ENCODE measurements at places on chromosomes 3 and 15. TPM values are rescaled to one million over a fixed set of nuclear protein-coding genes. Genes with fewer than 3 reads are reported as not detected.

DNA sequence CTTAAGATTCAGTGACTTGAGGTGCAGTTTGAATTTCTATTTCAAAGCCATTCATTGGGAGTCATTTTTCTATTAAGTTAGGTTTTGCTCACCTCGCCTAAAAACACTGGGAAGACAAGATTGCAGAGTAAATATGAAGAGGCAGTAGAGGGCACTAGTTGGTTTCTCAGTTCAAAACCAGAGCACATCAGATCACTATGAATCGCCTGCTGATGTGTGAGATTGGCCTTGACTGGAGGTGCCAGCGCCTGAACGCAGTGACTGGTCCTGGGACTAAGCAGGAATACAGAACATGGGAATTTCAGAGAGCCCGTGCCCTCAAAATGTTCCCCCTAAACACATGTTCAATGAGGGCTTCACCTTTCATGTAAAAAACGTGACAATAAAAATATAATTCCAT, 229.0 kb downstream of the ITPR1 start:
- no peak for DNase-seq

DNA sequence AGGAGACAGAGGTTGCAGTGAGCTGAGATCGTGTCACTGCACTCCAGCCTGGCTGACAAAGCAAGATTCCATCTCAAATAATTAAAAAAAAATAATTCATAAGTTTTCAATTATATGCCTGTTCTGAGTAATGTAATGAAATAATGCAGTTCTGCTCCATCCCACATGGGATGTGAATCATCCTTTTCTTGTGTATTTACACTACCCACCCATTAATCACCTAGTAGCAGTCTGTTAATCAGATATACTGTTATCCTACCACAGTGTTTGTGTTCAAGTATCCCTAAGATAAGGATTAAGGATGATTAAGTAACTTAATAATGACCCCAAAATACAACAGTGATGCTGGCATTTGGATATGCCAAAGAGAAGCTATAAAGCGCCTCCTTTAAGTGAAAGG, 38.8 kb downstream of the PIGB start:
- no peak for DNase-seq

- DNase-seq: no peak
Observed at GRCh38 chr3:107085261-107085660, 292.0 kb upstream of the CCDC54 start.

DNA sequence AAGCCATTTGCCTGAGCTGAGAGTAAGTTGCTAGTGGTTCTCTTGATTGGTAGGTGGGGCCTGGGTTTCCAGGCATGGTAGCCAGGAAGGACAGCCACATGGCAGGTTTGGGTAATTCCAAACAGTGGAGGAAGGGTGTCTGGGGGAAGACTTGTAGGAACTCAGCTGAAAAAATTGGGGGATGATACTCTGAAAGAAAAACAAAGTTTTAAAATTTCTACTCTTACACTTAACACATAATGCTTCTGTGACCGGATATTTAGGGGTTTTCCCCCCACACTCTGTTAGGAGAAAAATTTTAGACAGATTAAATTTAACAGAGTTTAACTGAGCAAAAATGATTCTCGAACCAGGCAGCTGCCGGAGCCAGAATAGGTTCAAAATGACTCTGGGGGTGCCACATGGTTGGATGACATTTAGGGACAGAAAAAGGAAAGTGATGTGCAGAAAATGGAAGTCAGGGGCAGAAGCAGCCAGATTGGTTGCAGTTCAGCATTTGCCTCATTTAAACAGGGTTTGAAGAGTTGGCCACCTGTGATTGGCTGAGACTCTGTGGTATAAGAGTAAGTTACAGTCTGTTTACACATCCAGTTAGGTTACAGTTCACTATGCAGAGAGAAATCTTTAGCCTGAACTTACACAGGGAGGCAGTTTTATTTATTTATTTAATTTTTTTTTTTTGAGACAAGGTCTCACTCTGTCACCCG, 8.1 kb downstream of the B2M start:
- DNase-seq: no peak

DNA sequence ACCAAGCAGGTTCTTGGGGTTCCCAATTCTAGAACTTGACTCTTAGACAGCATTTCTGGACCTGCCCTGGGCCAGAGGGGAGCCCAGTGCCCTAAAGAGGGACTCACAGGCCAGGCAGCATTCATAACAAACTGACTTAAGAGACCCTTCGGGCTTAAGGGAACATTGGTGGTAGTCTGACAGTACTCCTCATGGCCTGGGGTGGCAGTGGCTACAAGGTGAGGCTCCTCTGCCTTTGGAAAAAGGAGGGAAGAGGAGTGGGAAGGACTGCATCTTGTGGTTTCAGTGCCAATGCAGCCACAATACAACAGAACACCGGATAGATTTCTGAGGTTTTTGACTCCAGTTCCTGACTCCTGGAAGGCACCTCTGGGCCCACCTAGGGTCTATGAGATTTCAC, 172.2 kb upstream of the STRIT1 start:
- DNase-seq: no peak

GRCh38 chr3:30708472-30708871, 102.1 kb downstream of the TGFBR2 start:
- DNase-seq: no peak

DNA sequence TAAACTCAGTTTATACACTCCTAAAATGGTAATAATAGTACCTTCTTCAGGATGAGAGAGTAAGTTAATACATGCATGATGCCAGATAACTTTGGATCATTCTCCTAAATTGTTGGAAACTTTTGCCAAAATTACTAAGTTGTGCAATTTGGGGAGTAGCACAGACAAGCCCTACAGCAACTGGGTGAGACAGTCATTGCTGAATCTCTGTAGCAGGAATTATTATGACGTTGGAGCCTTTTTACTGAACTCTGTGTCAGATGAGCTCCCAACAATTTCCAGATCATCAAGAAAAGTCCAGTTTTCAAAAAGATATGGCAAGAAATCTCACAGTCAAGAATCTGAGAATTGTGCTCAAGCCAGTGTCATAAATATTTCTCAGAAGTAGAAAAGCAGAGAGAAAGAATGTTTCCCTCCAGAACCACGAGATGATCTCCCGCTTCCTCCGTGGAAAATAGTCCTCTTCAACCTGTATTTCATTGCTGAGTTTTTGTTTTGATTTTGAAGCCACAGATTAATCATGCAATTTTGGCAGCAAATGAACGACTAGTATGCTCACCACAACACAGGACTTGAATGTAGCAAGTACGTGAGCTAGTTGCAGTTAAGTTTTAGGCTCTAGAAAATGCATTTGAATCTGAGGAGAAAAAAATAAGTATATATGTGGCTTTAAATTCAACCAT, 485.4 kb downstream of the CNTN6 start:
- DNase-seq: no peak

GRCh38 chr3:133994166-133994890, 35.4 kb downstream of the SLCO2A1 start:
- DNase-seq: no peak

DNA sequence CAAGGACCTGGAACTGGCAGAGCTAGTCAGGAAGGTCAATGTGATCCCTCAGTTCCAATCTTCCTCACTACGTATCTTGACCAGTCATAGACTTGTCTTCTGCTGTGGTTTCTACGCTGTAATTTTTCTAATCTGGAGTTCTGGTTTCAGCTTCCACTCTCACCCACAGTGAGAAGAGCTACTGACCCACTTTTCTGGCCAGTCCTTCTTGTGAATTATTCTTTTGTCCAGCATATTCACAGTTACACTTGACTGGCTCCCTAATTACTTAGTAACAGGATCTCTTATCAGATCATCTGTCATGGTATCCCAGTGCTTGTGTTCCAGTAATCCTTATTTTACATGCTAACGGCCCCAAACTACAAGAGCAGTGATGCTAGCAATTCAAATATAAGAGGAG, 72.4 kb upstream of the MME start:
- no peak for DNase-seq

- no peak for DNase-seq
Observed at GRCh38 chr3:89245612-89246011, 138.2 kb downstream of the EPHA3 start.

DNA sequence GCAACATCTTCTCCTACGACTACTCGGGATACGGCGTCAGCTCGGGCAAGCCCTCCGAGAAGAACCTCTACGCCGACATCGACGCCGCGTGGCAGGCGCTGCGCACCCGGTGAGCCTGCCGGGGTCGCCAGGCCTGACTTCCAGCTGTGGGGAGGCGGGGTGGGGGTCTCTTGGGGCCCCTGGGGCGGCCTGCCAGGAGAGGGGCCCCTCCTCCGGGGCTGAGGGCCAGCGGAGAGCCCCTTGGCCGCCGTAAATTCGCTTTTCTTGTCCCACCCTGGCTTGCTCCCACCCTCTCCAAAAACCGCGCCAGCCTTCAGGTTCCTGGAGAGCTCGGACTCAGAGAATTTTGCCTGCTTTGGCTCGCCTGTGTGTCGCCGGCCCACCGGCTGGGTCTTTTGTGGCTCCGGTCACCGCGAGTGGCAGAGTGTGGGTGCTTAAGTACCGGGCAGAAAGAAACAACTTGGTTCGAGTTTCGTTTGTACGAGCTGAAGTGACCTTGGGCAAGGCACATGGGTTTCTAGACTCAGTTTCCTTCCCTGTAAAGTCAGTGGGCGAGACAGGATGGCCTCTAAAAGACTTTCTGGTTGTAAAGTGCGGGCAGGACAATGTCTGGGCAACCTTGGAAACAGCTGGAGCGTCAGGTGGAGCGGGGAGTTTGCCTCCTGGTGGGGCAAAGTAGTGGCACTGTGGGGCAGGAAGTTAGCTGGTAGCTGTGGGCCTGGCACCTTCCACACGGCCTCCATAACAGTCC, 976 bp downstream of the ABHD17C start:
- peak; percentile 28 for DNase-seq

DNA sequence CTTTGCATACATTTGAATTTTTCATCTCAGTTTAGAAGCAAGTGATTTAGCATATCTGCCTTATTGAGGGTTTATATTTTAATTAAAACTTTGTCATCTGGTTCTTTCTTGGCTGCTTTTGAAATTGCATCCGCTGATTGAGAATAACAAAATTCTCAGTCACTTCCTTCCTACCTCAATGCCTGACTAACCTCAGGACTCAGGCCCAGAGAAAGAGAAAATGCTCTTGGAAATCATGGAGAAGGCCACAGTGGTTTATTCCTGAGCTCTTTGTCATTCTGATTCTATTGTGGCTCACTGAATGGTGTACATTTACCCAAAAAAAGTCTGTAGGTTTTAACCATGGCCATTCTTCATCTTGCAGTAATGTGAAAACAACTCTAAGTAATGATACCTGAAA, 533.9 kb downstream of the TBL1XR1 start:
- DNase-seq: peak; percentile 3

GRCh38 chr3:128395046-128395445, 71.6 kb downstream of the DNAJB8 start:
- no peak for DNase-seq

DNA sequence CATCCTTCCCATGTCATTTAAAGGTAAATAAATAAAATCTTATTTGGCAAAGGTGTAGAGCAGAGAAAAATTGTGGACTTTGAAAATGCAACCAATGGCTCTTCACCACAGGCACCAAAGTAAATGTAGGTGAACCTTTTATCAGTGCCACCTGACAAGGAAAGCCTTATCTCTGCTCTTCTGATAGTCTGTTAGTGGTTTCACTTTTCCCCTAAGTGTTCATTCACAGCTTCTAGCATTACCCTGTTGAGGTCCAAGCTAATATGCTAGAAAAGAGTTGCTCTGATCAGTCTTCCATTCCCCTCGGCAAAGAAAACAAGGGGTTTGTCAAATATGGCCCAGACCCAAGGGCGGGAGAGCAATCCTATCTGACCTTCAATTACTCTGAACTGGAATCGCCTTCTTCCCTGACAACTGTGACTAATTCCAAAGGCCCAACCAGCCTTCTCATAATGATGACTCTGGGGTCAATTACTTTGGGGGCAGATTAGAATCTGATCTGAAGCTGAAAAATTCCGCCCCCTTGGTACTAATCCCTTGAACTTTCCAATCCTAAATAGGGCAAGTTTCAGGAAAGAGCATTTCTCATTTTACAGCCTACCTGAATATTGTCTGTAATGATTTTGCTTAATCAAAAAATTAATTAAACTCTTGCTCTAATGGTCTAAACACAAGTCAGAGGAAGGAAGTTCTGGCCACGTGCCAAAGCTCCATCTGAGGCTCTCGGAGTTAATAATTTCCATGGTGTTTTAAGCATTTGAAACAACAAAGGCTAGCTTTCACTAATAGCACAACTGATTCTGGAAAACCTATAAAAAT, 52.4 kb downstream of the SETMAR start:
- DNase-seq: peak; percentile 65

DNA sequence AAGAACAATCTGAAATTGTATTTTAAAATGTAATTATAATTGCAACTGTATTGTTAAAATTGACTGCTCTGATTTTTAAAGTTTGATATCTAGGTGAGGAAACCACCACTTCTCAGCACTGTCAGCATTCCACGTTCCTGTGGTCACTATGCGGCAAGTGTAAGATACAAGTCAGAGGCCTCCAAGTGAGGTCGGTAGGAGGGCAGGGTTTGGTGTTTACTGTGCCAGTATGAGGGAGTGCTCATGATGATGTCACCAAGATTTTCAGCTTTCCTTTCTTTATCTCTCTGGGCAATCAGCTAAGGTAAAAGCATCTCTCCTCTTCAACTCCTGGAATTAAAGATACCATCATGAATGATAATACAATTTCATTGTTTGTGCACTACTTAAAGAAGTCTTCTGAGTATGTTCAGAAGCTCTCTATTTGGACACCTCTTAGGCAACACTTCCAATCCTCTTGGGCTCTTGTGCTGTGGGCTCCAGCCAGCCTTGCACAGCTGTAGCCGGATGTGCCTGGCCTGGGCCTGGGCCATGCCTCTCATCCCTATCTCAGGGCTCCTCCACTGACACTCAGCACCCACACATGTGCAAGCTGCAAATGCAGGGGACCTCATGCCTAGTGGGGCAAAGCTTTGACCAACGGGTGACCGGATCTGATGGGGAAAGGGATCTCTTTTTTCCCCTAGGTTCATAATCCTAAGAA, 42.9 kb downstream of the CCR3 start:
- DNase-seq: no peak

- DNase-seq: no peak
Observed at GRCh38 chr3:54653456-54654195, 274.2 kb downstream of the LRTM1 start.

- DNase-seq: no peak
Observed at GRCh38 chr3:81913886-81914663, 152.6 kb upstream of the GBE1 start.

DNA sequence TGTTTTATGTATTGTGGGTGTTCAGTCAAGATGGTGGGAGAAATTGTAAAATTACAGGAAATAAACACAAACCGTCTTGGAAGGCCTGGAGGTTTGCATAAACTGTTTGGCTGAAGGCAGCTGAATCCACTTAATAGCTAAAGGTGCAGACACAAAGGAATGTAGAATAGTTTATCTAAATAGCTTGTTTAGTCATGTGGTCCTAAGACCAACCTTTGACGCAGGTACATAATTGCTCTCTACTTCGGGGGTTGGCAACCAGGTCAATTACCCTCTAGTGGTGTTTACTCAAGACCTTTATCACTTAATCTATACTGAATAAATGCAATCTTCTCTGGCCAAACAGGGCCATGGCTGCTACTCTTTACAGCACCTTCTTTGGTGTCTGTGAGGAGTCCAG, 502.8 kb downstream of the IGSF11 start:
- no peak for DNase-seq

GP9 gene
- 0.40 TPM for total RNA-seq

GOLGA6L7 gene
- not detected for total RNA-seq

SLC28A2 gene
- 0.28 TPM for total RNA-seq

KLHL40 gene
- not detected for total RNA-seq

IGF2BP2 gene
- 92.6 TPM for total RNA-seq

MORC1 gene
- total RNA-seq: not detected

CHRNA3 gene
- total RNA-seq: not detected

UTS2B gene
- total RNA-seq: 0.43 TPM

HHATL gene
- 0.65 TPM for total RNA-seq

COL6A5 gene
- total RNA-seq: 9.4 TPM

Data from lung (tissue), 17 donors.